Colonic mucosa (tissue), 4 donors: ENCODE measurements at places on chromosomes 7 and 10. TPM values are rescaled to one million over a fixed set of nuclear protein-coding genes. Genes with fewer than 3 reads are reported as not detected.

FAM204A gene
- 53.4 TPM for total RNA-seq

SNCG gene
- 6.6 TPM for total RNA-seq

GIMAP1 gene
- 0.94 TPM for total RNA-seq

C10orf105 gene
- not detected for total RNA-seq

MINDY4 gene
- 4.2 TPM for total RNA-seq

DNA sequence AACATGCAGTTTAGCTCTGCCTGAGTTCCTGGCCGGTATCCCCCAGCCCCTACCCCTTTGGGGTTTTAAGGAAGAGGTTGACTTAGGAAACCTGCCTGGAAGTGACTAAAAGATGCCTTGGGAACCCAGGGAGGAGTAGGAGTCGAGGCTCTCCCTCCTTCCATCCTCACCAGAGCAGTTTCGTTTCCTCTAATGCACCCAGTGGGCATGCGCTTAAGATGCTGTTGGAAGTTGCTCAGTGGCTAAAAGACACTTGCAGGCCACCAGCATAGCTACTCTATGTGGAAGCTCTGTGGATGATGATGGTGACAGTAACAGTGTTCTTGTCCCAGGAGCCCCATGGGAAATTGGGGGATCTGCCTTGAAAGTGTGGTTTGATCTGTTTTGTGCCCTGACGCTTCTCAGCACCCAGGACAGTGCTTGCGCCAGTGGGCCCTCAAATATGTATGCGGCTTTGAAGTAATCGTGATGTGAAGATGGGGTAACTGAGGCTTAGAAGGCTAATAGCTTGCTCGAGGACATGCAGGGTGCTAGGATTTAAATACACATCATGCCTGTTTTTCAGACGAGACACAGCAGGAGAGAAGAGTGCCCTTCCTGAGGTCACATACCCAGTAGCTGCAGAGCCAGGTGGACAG is 32.0 kb downstream of the TBATA start:
- no peak for DNase-seq

DNA sequence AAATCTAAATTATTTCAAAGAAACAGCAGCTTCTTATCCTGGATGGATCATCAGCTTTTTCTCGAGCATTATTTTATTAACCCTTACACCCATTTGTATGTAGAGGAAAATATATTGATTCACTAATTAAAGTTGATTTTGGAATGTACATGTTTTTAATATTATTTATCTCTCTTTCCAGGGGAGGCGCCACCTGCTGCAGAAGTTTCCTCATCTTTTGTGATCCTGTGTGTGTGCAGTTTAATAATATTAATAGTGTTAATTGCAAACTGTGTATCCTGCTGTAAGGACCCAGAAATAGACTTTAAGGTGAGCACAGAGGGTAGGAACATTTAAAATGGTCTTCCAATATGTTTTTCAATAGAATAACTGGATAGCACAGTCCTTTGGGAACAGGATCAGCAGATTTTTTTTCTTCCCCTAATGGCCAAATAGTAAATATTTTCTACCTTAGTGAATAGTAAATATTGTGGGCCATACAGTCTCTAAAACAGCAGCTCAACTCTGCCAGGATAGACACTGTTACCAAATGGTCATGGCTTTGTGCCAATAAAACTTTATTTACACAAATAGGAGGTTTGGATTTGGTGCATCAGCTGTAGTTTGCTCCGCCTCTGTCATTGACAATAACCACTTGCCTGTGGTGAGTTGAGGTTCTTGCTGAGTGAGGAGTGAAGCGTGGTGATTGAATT is 30.6 kb downstream of the LMTK2 start:
- DNase-seq, result no peak

DNA sequence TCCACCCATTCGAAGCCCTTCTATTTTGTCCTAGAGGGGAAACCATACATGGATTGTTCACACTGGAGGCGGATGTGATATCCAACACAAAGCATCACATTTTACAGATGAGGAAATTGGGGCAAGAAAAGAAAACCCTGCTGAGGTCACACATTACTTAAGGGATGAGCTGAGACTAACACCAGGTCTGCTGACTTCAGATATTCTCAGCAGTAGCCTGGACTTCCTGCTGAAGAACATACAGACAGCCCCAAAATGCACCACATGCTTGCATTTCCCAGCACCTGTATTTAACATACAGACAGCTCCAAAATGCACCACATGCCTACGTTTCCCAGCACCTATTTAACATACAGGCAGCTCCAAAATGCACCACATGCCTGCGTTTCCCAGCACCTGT is 11.2 kb downstream of the GIMAP5 start:
- no peak for DNase-seq

- no peak for DNase-seq
These were observed 159.4 kb upstream of the BMPER start for GRCh38 chr7:33745934-33746333.

DNA sequence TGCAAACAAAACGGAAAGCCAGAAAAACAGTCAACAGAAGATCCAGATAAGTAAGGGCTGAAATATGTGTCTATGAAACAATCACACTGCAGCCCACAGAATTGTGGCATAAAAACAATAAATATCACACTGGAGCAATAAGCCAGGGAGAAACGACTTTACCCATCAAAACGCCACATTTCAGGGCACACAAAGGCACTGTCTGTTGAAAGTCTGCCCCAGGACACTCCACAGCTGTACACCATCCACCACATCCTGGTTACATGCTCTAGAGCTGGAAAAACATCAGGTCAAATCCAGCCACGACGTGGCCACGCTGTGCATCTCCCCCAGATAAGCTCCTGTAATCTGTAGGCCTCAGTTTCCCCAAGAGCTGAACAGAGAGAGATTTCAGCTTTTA is 88.7 kb downstream of the COBL start:
- DNase-seq, result no peak

DNA sequence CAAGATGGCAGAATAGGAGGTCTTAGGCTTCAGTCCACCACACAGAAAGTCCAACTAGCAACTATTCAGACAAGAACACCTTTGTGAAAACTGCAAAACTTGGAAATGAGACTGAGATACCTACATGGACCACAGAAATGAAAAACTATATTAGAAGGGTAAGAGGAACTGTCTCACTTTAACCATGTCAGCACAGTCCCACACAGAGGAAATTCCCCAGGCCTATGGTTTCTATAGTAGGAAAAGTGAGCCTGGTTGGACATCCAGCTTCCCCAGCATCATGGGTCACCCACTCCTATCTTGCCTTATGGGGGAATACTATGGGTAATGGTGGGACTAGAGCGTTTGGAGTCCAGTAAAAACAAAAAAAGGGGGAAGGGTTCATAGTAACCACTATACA is 38.8 kb upstream of the CDK6 start:
- no peak for DNase-seq

DNA sequence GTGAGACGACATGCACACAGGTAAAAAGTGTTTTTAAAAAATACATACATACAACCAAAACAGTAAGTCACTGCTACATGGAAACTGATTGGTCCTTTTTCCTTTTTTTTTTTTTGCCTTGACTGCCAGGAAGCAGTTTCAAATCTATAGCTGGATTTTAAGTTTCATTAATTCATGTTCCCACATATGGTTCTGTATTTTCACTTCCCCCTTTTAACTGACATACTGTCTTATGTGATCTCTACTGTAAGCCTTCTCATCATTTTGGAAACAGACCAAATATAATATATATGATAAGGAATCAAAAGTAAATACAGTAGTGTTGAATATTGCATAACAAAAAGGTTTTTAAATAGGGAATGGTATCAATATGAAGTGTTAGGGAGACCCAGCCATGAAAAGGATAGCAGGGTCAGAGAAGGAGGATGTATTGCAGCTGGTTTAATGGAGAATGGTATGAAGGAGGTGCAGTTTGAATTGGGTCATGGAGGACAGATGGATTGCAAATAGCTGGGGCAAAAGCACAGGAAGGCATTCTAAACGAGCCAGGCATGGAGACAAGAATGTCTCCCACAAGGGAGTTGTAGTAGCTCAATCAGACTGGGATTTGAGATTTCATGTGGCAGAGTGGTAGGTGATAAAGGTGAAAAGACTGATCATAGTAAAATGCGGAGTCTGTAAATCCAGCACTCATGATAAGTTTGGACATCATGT is 5.4 kb downstream of the CAV1 start:
- no peak for DNase-seq
